ENCODE measurements at places on chromosomes 4 and X.
A peak's percentile ranks its signal among the peaks of the same experiment; 100 is the strongest.

DNA sequence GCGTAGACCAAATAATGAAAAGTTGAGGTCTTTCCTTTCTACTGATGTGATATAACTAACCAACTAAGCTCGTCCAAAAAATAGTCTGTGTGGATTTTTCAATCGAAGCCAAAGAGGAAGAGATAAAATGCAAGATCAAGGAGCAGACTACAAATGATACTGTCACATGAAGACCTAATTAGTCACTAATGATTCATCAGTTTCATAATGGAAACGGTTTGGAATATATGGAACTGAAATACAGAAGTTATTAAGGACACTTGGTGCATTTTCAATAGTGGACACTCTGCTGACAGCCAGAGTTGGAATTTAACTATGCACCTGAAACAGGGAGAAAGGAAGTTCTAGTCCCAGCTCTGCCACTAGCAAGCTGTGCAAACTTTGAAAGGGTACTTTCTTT lies 119.8 kb downstream of the GUCY2F start:
- DNase-seq = no peak

- DNase-seq = no peak
These were observed 731.9 kb upstream of the PCDH10 start for GRCh38 chr4:132417220-132417619.

GRCh38 chrX:54066841-54067240 lies 22.6 kb upstream of the PHF8 start:
- DNase-seq = no peak

- DNase-seq = no peak
These were observed 1263.5 kb downstream of the PCDH7 start for GRCh38 chr4:31983677-31984076.

DNA sequence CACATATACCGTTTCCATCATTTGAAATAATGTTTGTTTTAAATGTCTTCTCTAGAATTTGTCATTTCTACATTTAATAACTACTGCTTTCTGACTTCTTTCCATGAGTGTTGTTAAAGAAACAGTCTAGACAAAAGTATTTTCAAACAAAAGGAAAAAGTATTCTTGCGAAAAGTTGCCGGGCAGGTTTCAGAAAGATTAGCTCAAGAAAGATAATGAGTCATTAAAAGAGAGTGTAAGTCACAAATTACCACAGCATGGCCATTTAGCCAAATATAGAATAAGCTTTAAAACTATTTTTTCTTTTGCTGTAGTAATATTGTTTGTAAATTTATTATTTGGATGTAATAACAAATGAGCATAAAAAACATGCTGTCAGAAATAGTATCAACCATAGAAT lies 493.0 kb downstream of the TLL1 start:
- no peak for DNase-seq

DNA sequence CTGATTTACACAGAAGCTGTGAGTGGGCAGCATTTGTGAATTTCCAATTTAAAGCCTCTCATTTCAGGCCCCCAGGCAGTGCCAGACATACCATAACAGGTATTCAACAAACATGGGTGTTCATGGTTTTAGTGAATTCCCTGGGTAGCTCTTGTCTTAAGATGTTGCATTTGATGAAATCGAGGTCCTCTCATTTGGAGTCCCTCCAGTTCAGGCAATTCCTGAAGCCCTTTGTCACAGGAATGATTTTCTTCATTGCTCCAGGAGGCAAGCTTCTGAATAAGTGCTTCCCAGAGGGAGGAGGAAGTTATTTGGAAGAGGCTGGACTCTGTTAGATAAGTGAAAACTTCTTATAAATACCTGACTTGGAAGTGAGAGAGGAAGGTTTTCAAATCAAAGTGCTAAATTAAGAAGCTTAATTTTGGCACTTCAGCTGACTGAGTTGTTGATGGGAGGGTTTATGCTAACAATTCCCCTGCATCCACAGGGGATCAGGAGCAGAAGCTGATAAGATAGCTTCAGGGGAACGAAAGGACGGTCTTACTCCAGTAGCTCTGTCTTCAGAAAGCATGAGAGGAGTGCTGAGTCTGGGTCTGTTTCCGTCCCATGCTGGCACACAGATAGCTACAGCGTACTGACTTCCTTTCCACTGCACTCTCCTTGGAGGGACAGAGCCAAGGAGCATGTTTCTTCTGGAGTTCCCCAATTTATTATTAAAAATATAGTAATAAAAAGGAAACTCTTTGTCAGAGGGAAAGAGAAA lies 543.1 kb downstream of the GBA3 start:
- no peak for DNase-seq

DNA sequence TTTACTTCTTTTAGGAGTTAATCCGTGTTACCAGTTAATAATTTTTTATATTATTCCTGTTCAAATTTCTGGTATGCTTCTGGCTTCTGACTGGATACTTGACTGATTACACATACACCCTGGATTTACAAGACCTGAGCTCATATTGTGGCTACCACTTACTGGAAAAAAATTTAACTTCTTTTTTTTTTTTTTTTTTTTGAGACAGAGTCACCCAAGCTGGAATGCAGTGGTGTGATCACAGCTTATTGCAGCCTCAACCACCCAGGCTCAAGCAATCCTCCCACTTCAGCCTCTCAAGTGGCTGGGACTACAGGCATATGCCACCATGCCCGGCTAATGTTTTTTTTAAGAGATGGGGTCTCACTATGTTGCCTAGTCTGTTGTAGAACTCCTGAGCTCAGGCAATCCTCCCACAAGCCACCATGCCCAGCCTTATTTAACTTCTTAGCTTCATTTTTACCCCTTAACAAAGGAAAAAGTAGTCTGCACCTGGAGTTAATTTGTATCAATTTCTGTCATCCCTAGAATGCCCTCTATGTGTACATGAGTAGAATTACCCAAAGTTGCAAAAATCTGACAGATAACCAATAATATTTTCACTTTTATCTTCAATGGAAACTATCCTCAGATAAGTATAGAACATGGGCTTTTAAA lies 50.3 kb downstream of the TMEM165 start:
- DNase-seq = peak; percentile 84

DNA sequence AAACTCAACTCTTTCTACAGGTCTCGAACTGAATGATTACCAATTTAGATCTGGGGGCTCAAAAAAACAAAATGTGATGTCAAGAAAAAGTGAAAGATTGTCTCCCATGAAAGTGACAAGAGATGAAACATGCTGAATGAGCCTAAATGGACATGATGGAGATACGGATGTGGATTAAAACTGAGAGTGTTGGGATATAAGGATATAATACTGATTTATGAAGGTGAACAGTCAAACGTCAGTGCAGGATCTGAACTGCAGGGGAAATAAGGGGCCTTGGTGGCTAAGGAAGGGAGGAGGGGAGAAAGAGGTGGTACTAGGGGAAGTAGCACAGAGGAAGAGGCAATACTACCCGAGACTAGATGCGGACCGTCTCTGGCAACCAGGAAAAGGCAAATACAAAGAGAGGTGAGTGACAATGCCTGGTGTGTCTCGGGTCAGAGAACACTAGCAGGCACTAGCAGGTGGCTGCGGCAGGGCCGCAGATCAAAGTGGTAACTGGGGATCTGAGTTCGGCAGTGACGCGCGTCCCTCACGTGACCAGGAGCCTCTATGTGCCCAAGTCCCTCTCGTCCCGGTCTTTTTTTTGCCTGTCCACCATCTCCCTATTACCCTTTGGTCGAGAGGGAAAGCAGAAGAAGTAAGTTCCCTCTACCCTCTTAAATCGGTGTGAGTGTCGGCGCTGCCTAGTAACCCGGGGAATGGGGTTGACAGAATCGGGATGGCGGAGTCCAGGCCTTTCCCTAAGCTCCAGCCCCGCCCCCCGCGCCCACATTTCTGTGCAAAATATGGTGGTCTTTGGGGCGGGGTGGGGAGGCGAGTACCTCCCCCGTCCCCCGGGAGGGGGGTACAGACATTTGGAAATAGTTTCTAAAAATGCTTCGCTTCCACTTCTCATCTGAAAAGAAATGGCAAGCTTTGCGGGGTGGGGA lies at the start of gene TCEAL1:
TSS of gene TCEAL1 (plus strand) at position 590 of the 932 bp plus-strand sequence. CDS start 942 bp downstream, outside the sequence.
- DNase-seq = peak; percentile 9

DNA sequence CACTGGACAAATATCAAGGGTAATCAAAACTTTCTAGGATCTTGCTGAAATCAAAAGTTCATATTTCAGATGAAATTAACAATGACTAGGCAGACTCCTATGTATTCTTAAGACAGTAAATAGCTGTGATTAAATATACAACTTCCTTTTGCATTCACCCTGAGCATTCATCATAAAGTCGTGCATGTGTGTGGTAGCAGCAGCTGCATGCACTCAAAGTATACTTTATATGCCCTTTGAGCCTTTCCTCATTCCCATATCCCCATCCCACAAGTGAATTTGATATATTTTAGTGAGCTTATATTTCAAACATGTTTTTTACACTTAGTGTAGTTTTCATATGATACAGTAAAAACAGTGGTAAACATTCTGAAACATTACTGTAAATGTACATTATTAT lies 959.0 kb downstream of the C4orf33 start:
- DNase-seq = no peak

DNA sequence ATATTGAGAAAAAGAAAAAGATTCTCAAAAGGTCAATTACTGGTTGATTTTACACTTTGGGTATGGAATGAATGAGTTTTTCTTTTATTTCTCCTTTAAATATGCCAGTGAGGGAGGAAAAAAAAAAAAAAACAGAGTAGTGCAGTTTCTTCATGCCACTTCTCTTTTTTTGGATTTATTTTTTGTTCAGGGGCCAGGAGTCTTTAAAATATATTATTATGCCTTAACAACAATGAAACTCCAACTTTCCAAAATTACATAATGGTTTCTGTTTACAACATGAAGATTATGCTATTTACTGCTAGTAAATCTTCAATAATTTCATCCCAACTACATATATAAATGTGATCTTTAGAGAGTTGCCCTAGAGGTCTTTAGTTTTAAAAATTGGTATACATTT lies 31.9 kb downstream of the DTHD1 start:
- no peak for DNase-seq
